ENCODE measurements at places on chromosomes 16 and 17.

- DNase-seq = no peak
These were observed 5.6 kb downstream of the CUEDC1 start for GRCh38 chr17:57949649-57950048.

- no peak for DNase-seq
These were observed 222.8 kb downstream of the CCDC182 start for GRCh38 chr17:57522042-57523005.

DNA sequence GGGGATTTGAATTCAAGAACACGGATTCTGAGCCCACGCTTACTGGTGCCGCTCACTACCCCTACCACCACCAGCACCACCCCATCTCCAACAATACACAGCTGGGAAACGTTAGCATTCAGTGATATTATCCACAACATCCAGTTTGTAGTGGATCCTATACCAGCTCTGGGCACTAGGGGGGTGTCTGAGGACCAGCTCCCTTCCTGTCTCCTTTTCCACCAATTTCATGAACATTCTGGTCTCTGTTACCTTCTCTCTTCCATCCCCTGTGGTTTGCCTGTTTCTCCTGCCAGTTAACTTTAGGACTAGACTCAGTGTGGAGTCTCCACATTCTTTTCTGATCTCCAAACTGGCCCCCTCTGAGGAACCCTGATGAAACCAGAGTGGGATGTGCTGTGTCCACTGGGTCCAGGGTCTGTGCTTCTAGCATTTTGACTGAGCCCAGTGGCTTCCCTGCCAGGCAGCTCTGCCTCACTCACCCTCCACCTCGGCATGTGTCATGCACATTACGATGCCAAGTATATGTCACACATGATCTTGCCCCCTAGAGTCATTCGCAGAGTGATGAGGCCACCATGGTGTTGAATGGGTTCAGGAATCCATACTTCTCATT, 187.0 kb upstream of the CDH13 start:
- DNase-seq = no peak

DNA sequence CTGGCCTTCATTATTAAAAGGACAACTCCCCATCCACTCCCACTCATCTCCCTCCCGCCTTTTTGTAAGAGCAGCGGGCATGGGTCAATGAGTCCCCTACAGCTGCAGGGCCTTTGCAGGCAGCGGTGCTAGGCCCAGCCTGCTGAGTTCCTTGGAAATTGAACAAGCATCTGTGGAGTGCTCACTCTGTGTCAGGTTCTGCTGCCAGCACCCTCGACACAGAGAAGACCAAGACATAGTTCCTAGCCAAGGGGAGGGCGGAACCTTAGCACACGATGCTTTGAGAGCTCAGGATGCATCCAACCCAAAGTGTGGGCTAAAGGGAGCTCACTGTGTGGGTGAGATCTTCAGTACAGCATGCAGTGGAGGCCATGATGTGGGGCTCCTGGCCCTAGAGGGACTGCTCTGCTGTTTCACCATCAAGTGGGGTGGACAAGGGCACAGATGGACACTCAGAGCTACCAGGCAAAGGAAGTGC, 27.6 kb downstream of the RMI2 start:
- no peak for DNase-seq

DNA sequence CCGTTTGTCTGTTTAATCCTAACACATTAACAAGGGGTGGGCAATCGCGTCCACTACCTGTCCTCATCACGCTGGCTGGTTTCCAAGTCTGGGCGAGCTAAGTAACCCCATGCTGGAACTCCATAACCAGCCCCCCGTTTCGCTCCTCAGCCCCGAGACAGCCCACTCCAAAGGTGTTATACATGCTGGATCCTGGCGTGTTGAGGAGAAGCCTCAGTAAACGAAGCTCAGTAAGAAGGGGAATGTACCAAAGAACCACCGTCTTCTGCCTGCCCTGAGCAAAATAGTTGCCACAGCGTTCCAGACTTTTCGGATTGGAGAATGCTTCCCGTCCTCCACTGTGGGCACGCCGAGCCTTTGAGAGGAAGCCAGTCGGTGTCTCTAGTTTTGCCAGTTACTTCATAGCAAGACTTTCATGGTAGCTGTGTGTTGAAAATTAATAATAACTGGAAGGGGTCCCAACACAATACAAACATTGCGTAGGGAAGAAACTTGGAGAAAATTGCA, 16.1 kb upstream of the C17orf78 start:
- no peak for DNase-seq

DNA sequence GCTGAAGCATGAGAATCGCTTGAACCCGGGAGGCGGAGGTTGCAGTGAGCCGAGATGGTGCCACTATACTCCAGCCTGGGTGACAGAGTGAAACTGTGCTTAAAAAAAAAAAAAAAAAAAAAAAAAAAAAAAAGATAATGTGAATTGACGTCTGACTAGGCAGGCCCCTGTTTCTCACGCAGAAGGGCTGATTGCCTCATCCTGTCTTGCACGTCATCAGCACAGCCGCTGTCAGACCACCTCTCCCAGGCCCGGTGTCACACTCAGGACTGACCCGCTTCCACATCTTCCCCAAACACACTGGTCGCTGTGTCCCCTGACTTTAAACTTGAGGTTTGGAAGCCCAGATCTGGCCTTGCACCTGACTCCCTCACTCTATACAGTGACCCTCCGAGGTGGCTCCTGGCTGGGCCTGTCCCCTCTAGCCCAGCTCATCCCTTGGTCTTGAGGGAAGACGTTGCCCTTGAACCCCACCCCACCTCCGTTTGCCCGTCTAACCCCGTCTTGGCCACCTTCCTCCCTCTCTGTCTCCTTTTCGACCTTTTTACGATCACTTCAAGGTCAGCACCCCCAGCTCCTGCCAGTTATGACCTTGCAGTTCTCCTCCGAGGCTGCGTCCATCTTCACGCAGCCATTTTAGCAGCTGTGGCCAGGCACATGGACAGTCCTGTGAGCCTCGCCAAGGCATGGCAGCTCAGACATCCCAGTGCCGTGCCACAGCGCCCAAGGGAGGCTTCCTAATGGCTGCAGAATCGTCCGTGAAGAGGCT, 149.9 kb upstream of the PLCG2 start:
- no peak for DNase-seq

- no peak for DNase-seq
These were observed 1.7 kb downstream of the IL17C start for GRCh38 chr16:88640039-88640495.

DNA sequence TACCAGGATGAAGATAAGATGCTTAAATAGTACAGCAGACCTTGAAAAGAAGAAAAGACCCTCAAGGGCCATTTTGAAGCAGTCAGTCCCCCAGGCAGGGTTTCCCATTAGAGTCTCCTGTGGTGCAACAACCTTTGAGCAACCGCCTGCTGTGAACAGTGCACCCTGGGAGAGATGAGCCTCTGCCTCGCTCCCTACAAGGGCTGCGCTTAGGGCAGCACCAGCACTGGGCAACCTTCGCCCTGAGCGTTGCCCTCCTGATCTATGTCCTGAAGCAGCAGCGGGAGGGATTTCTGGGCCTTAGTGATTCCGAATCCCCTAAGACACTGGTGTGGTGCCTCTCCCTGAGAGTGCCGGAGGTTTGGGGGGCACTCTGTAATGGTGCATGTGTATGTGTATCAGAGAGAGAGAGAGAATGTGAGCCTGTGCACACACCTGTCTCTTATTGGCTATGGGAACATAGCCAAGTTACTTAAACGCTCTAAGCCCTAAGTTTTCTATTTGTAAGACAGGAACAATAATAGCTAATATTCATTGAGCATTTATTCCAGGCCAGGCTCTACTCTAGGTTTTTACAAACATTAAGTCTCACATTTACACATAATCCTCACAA, 25.2 kb upstream of the ABCC12 start:
- DNase-seq = no peak

GRCh38 chr16:3144321-3144983, 9.6 kb downstream of the ZNF213 start:
- no peak for DNase-seq

DNA sequence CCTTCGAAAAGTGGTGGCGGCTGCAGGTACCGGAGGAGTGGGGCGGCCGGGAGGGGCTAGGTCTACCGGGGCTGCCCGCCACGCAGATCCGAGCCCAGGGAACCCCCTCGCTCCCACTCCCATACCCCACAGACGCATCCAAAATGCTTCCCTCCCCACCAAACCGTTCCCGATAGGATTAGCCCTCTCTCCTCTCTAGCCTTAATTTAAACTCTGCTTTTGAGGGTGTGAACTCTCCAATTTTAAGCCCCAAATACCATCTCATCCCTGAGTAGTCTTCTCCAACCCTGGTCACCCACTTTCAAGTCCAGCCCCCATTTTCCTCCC, 260 bp upstream of the CXCL16 start:
- no peak for DNase-seq

- no peak for DNase-seq
These were observed 207.3 kb downstream of the NTN1 start for GRCh38 chr17:9228408-9229159.

DNA sequence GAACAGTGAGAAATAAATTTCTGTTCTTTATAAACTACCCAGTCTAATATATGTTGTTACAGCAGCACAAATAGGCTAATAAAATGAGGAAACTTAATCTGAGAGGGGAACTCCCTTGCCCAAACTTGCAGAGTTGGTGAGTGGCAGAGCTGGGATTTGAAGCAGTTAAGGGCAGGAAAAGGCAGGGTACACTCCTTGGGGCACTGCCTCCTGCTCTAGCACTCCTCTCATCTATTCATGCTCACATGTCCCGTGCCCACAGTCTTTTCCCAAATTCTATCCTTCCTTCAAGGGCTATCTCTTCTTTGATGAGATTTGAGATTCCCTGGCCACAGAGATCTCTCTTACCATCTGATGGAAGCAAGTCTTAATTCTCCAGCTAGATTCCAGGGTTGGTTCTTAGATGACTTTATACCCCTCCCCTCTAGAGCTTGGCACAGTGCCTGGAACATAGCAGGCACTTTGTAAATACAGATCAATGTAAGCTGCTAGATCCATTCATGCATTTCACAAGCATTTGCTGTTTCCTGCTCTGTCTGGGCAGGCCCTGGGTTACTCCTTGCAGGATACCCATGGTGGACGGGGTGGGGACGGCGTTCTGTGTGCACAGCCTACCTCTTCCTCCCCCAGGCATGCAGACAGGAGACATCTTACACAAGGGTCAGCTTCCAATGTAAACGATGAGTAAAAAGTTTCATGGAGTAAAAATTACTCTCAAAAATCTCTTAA, 39.2 kb upstream of the ABCC12 start:
- no peak for DNase-seq

GRCh38 chr16:84254062-84254461, 14.2 kb upstream of the KCNG4 start:
- no peak for DNase-seq

GRCh38 chr16:13052431-13052830, 151.0 kb downstream of the SHISA9 start:
- no peak for DNase-seq

DNA sequence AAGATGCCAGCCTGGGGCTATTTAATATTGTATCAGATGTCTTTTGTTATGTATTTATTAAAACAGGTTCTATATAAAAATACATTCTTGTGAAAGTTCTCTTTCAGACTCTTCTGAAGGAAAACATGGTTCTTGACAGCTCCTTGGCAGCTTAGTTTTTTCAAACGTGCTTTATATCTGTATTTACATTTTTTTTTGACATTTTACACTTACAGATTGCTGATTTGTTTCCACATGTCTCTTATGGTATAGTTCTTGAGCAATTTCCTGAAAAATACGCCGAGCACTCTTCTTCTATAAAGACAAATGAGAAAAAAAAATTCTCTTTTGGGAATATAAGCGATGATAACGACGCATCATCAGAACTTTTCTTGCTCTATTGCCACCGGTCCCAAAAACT, 9.5 kb downstream of the IGSF6 start:
- DNase-seq = no peak

- DNase-seq = no peak
These were observed 10.3 kb upstream of the IGFBP4 start for GRCh38 chr17:40432864-40433528.

- no peak for DNase-seq
These were observed 726 bp upstream of the SLC13A5 start for GRCh38 chr17:6713918-6714271.

DNA sequence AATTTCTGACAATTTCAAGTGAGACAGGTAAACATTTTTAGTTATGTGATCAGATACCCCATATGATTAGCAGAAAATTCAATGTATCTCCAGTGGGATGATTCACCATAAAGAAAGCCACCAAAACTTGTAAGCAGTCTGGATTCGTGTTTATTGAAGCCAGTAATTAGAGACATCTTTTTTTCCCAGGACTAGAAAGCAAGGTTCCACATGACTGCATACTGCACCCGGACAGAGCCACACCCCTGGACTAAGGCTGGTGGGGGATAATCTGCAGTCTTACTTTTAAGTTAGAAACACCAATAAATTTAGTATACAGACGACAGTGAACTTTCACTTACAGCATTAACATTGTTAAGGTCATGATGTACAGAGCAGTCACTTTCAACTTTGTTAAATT, 24.2 kb upstream of the CMTM4 start:
- DNase-seq = no peak

- peak; percentile 91 for DNase-seq
These were observed 15.9 kb upstream of the ERN1 start for GRCh38 chr17:64145751-64146417.

- no peak for DNase-seq
These were observed 29.1 kb downstream of the NLRP1 start for GRCh38 chr17:5555254-5555653.

- DNase-seq = no peak
These were observed 97.4 kb upstream of the CACNG5 start for GRCh38 chr17:66737524-66737923.

GRCh38 chr16:4859900-4860255, 12.6 kb downstream of the UBN1 start:
- no peak for DNase-seq

DNA sequence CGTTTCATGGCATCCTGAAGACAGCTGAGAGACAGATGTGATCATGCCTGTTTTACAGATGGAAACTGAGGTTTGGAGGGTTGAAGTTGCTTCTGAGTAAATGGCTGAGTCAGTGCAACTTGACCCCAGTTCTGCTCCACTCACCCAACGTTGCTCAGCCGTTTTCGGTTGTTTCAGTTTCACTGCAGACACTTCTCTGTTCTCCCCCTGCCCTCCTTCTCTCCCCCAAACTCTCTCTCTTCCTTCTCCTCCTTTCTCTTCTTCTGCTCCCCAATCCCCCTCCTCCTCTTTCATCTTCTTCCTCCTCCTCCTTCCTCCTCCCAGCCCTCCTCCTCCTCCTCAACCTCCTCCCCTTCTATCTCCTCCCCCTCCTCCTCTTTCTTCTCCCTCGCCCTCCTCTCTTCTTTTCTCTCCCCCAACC, 9.4 kb upstream of the CEP20 start:
- no peak for DNase-seq

GRCh38 chr17:80259457-80260068, 1.1 kb upstream of the RNF213 start:
- DNase-seq = no peak

Data from activated T-helper 1 cell treated with Interleukin-2 at 50 U/mL for 16 hours (primary cell).